Mesangial cell (primary cell): ENCODE measurements at places on chromosomes 2 and 18. TPM values are rescaled to one million over a fixed set of nuclear protein-coding genes. Genes with fewer than 3 reads are reported as not detected.

The MC2R gene
- total RNA-seq = not detected in 2 replicates

The CPO gene
- 0.13 TPM in 1 of 2 replicates, not detected in the other for total RNA-seq

The CCDC74B gene
- 8.8 and 23.8 TPM in 2 replicates for total RNA-seq

The TXNDC2 gene
- total RNA-seq = 0.13 TPM in 1 of 2 replicates, not detected in the other

The CD28 gene
- total RNA-seq = not detected in 2 replicates

The KYNU gene
- total RNA-seq = under 0.01 TPM in 1 of 2 replicates, not detected in the other

The SRD5A2 gene
- total RNA-seq = not detected in 2 replicates

The DTNB gene
- 8.5 and 15.2 TPM in 2 replicates for total RNA-seq

The ELOA2 gene
- not detected in 2 replicates for total RNA-seq

The HYCC2 gene
- 2.0 and 3.7 TPM in 2 replicates for total RNA-seq

The RIT2 gene
- not detected in 2 replicates for total RNA-seq

The CD302 gene
- 1.3 and 1.6 TPM in 2 replicates for total RNA-seq

The RNU2-63P gene
- total RNA-seq = not detected in 2 replicates
